Chondrocyte (in vitro differentiated cells): ENCODE measurements at places on chromosomes 4 and X. TPM values are rescaled to one million over a fixed set of nuclear protein-coding genes. Genes with fewer than 3 reads are reported as not detected.

- peaks cover 6% of the 10 kb centered on the region for H3K36me3 ChIP-seq
- no peak for DNase-seq
- H3K4me1 ChIP-seq = peaks cover 48% of the 10 kb centered on the region
- no peaks in the 10 kb centered on the region for H3K27me3 ChIP-seq
- H3K4me3 ChIP-seq = no peak overlapping the region
Measured at GRCh38 chr4:39255266-39255665, 72.9 kb downstream of the WDR19 start.

The RNF4 gene
- total RNA-seq = 53.6 to 56.3 TPM (median 54.0 TPM) in 3 replicates

GRCh38 chr4:47287735-47288134, 175.8 kb downstream of the COMMD8 start:
- H3K36me3 ChIP-seq = no peaks in the 10 kb centered on the region
- H3K4me3 ChIP-seq = no peak overlapping the region
- H3K4me1 ChIP-seq = no peaks in the 10 kb centered on the region

The UGT2A2 gene
- total RNA-seq = not detected in 3 replicates

- no peak overlapping the region for H3K4me3 ChIP-seq
- no peaks in the 10 kb centered on the region for H3K36me3 ChIP-seq
Measured at GRCh38 chrX:147738265-147738664, 173.5 kb upstream of the FMR1 start.

The PAK3 gene
- total RNA-seq = 0.27 to 0.46 TPM (median 0.41 TPM) in 3 replicates

DNA sequence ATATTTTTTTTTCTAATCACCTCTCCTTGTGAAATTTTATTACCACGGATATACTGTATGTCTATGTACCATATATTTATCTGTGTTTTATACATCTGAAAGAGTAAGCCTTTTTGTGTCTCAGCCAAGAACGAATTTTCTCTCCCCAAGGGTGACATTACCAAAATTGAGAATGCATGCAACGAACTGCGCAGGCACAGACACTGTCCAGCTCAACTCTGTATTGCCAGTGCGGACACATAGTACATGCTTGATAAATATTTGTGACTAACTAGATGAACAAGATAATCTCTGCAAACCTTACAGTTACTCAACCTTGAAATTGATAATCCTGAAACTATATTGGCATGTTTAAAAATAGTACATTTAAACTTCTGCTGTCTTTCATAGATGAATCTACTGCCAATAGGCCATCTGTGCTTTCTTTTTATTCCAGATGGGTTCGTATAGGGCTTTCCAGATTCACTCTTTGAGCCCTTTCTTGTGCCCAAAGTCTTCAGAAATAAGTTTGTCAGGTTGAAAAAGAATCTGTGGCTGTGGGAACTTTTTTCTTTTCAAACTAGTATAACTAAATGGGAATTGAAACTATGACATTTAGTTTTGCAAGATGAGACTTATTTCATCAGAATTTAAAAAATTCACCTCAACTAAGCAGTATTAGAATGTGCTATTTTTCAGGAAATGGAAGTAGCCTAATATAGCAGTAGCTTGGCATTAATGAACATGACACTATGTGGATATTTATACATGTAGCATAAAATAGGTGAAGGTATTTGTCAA, 38.9 kb downstream of the DTHD1 start:
- H3K27ac ChIP-seq = no peak overlapping the region
- H3K27me3 ChIP-seq = no peaks in the 10 kb centered on the region
- DNase-seq = no peak
- H3K4me1 ChIP-seq = peaks cover 29% of the 10 kb centered on the region

The NCAPG gene
- total RNA-seq = 6.4 to 9.1 TPM (median 6.5 TPM) in 3 replicates
